ENCODE measurements at places on chromosomes 16 and 17.
A peak's percentile ranks its signal among the peaks of the same experiment; 100 is the strongest.

- DNase-seq = no peak
Measured at GRCh38 chr17:43531082-43531378, 15.1 kb downstream of the ETV4 start.

DNA sequence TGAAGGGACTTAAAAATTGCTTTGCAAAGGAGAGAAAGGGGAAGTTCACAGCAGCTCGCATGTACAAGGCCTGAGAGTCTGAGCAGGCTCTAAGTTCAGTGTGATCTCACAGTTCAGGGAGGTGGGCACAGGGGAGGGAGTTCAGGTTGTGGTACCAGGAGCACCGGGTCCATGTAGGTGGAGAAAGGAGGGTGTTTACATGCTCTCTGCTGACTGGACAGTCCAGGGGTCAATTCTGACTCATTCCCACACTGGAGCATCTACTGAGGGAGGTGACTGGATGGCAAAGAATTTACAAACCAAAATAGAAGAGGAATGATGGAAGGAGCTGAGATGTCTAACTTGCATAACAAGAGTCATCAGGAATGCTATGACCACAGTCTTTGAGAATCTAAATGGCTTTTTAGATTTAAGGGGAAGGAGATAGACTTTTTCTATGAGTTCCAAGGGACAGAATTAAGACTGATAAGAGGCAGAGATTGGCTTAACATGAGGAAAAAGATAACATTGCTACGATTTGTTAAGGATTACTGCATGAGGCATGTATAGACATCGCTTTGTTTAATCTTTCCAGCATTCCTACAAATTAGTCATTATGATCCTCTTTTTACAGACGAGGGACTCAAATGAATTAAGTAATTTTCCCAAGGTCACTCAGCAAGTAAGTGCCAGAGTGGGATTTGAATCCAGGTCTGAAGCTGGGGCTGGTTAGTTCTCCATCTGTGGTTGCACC, 29.9 kb downstream of the MIS12 start:
- no peak for DNase-seq

- DNase-seq = no peak
Measured at GRCh38 chr16:88295671-88296436, 86.9 kb upstream of the ZNF469 start.

GRCh38 chr17:66018786-66019185, 173.1 kb downstream of the CEP112 start:
- DNase-seq = no peak

- DNase-seq = no peak
Measured at GRCh38 chr17:82383411-82383810, 11.8 kb downstream of the UTS2R start.

DNA sequence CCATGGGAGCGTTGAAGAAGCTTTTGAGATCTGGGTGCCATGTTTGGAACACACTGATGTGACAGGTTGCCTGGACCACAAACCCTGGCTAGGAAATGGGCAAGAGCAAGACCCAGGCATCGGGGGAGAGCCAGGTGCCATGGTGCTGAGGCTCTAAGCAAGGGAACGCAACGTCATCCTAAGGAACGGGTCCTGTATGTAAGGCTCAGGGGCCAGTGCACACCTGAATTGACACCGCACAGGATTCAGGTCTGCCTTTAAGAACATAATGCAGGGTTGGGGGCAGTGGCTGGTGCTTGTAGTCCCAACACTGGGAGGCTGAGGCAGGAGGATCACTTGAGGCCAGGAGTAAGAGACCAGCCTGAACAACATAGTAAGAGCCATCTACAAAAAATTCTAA, 10.8 kb downstream of the PSMD7 start:
- no peak for DNase-seq

GRCh38 chr17:75457047-75457654, 716 bp downstream of the TMEM94 start:
- DNase-seq = no peak

- peak; percentile 84 for DNase-seq
Measured at GRCh38 chr16:31487720-31488467, 5.0 kb downstream of the SLC5A2 start.

DNA sequence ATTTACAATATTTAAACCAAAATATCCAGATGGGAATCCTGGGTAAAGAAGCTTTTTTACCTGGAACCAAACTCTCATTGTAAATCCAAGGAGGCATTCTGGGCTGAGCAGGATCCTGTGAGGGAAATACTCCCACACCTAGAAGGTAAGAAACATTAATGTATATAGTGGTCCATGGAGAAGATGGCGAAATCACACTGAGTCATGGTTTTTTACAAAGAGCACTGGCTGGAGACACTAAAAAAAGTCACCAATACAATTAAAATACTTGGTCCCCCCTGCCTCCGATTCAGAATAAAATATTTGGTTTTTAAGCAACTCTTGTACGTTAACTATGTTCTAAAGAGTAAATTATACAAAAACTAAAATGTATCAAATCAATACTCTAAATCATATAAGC, 32.9 kb downstream of the SYNRG start:
- no peak for DNase-seq

- DNase-seq = no peak
Measured at GRCh38 chr16:405548-406506, 4.1 kb downstream of the DECR2 start.

DNA sequence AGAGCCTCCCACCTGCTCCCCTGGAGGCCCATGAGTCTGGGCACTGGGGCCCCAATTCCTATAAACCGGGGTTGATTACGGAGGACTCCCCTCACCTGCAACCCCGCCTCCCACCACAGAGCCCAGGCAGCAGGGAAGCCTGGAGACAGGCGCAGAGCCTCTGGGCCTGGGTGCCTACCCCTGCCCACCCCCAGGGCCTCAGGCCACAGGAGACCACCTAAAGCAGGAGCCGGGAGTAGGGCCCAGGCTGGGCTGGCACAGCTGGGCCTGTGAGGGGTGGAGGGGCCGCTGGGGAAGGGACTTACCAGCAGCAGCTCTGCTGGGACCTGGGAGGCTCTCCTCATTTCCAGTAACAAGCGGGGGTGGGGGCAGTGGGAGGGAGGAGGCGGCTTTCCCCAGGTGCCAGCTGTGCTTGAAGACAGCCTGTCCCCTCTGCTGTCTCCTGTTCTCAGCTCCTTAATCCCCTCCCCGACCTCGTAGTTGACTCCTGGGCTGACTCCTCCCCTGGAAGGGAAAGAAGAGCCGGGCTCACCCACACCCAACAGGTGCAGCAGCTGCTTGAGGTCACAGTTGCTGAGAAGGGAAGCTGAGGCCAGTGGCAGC, 46.8 kb downstream of the TMEM235 start:
- no peak for DNase-seq

DNA sequence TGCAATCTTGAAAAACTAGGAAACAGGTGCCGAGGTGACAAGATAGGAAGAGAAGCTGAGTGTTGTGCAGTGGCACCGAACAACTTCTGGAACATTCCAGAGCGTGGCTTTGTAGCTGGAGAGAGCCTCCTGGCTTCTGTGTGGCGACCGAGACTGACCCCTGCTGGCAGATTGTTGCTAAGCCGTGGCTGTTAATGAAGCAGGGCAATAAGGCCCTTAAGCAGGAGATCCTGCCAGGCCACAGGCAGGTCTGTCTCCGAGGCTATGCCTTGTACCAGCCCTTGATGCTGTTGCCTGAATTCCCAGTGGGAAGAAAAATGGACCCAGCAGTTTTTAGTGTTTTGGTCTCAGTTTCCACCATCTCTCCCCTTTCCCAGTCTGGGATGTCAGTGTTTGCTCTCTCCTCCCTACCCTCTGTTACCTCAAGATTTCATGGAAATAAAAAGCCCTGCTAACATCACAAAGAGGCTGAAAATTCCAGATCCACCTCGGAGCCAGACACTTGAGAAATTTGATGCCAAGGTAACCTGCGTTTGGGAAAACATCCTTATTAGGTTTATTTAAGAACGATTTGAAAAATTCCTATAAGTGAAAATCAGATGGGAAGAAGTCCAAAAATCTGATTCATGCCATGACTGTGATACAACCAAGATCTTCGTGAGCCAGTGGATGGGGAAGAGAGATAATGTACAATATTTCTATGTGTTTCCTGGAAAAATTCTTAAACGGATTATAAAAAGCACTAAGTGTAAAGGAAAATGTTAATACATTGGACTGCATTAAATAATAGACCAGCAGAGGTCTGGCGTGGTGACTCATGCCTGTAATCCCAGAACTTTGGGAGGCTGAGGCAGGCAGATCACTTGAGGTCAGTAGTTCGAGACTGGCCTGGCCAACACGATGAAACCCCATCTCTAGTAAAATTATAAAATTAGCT, 265.1 kb downstream of the PRKCA start:
- DNase-seq = peak; percentile 61

GRCh38 chr16:77896415-77897128, 108.2 kb downstream of the VAT1L start:
- DNase-seq = no peak

GRCh38 chr16:87851601-87852000, 17.7 kb downstream of the SLC7A5 start:
- DNase-seq = no peak

DNA sequence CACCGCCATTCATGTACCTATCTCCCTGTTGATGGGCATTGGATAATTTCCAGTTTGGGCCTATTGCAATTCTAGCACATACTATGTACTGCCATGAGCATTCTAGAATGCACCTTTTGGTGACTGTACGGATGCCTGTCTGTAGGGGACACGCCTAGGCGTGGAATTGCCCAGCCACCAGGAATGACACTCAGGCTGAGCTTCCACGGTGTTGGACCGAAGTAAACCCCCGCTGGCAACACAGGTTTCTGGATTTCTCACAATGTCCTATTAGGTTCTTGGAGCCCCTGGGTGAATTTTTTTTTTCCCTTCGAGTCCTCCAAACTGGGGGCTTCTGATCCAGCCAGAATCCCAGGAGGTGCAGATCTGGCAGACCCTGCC, 146.6 kb downstream of the IRF8 start:
- no peak for DNase-seq

- no peak for DNase-seq
Measured at GRCh38 chr16:52861614-52862022, 191.1 kb downstream of the CHD9NB start.

DNA sequence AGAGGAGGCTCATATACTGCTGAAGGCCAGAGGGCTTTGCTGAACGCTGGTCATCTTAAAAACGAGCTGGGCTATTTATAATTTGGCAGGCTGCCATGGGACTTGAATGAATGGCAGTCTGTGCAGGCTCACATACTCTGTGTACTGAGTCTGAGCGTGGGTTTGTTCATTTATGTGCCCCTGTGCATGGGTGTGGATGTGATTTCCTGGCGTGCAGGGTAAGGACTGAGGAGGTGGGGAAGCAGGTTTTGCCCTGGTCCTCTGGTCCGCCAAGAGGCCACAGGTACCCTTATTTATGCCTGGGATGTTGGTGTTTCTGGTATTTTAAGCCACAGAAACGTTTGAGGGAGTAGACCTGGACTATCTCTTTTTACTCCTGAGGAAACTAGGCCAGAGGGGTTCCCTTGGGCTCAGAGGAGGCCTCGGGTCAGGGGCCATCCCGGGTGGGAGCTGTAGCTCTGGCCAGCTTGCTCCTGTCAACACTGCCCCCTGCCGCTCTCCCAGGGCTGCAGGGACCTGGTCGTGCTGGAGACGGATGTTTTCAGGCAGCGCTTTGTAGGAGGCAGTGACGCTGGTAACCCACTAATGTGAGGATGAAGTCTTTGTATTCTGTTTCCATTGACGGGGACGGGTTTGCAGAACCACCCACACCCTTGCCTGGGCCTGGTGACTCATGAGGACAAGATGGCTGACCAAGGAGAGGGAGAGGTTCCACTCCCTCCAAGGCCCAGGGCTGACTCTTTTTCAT, 184.4 kb downstream of the MSI2 start:
- DNase-seq = peak; percentile 76

GRCh38 chr17:54900457-54901229, at the start of gene TOM1L1:
Gene TOM1L1 (plus strand): TSS chr17:54900852. CDS start chr17:54900866, 14 bp downstream.
- peak; percentile 72 for DNase-seq

GRCh38 chr17:74963656-74964055, 8.9 kb downstream of the HID1 start:
- no peak for DNase-seq

- no peak for DNase-seq
Measured at GRCh38 chr17:40841246-40841645, 18.8 kb upstream of the KRT10 start.

- no peak for DNase-seq
Measured at GRCh38 chr16:11624205-11624604, 37.5 kb upstream of the LITAF start.

- no peak for DNase-seq
Measured at GRCh38 chr16:51500306-51500705, 349.2 kb upstream of the SALL1 start.

- DNase-seq = peak; percentile 43
Measured at GRCh38 chr17:50448643-50449042, 20.0 kb downstream of the CHAD start.

DNA sequence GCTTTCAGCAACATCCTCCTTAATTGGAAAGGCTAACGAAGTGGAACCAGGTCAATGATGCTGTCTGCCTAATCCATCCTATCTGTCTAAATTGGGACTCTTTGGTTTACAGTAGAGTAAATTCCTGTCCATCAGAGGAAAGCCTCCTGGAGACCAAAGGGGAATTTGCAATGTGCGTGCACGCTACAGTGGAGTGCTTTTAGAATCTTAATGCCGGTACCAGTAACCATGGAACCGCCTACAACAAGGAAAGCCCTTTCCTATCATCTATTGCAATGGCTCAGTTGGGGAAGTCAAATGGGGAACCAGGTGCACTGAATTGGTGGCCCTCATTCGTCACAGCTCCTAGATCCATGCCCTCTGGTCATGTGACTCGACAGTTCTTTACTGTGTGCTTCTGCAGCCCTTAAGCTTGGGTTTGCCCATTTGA, 110.1 kb downstream of the XYLT1 start:
- no peak for DNase-seq

DNA sequence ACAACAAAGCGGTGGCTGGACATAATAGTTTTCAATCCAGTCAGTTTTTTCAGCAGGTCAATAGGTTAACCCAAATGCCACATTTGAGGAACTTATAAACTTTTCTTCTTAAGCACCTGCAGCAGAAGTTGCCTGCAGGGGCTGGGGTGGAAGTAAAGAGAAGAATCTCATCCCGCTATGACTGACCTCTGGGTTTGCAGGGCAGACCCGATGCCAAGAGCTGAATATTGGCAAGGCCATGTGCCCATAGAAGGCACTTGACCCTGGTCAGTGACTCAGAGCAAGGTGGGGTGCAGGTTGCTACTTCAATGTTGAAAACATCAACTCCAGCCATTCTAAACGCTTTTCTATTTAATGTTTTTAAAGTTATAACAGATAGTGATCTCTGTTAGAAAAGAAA, 17.9 kb upstream of the SMPD3 start:
- no peak for DNase-seq

GRCh38 chr16:51532551-51532950, 381.5 kb upstream of the SALL1 start:
- no peak for DNase-seq

- DNase-seq = no peak
Measured at GRCh38 chr17:45101883-45102811, 30.2 kb downstream of the PLCD3 start.

- no peak for DNase-seq
Measured at GRCh38 chr16:13300066-13300840, 398.9 kb downstream of the SHISA9 start.

- DNase-seq = no peak
Measured at GRCh38 chr16:61792194-61792909, 243.9 kb downstream of the CDH8 start.

All from hematopoietic multipotent progenitor cell treated with erythropoietin and hydrocortisone succinate and interleukin-3 and kit ligand, for 8 days (in vitro differentiated cells).